ENCODE measurements at places on chromosomes 2 and 18.

DNA sequence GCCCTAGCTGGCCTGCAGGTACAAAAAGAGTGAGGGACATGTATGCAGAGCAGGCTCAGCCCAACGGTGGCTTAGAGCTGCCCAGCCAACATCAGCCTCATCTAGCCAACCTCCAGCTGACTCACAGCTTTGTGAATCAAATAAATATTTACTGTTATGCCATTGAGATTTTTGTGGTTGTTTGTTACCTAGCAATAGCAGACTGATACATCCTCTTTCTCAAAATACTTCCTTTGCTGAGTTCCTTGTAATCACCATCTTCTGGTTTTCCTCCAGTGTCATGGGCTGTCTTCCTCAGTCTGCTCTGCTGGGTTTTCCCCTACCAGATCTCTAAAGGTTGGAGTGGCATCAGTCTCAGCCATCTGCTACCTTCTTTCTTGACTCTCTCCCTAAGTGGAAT, 126.6 kb upstream of the SLC1A4 start:
- no peak for DNase-seq

GRCh38 chr18:44871771-44872170, 191.1 kb downstream of the SETBP1 start:
- no peak for DNase-seq

GRCh38 chr2:61715506-61715905, 138.4 kb downstream of the FAM161A start:
- no peak for DNase-seq

- no peak for DNase-seq
Measured at GRCh38 chr2:169189132-169189531, 119.8 kb downstream of the DHRS9 start.

DNA sequence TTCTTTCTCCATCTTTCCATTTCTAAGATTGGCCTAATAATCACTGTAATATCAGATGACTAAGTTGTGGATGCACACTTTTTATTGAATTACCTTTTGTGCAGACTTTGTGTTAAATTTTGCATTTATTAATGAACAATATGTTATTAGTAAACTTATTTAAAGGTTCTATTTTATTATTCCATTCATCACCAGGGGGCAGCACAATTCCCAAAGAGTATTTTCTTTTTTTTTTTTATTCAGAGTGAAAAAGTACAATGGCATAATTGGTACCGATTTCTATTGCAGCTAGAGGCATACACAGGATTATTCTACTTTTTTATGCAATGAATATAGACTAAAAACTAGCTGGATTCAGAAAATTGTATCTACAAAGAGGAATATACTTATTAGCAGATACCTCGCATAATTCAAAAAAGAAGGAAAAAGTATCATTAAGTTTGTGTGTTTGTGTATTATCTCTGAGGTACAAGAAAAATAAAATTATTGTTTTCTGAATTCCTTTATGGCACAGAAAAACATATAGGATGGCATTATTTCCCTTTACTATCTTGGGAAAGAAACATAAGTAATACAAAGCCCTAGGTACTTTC, 390.6 kb downstream of the ERBB4 start:
- DNase-seq: peak; percentile 18

DNA sequence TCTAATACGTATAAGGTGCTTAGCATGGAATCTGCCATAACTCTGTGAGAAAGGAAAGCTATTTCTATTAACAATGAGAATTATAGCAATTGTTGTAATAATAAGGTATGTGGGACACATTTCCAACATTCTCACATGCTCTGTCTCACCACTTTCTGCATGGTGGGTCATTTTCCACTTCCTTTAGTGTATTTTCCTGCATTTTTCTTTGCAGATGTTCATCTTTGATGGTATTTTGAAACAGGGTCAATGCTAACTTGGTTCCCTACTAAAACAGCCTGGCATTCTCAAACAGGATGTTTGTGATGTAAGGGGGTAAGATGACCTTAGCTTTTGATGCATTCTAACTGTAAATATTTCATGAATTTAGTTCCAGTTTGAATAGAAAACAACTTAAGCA, 54.7 kb downstream of the MYO1B start:
- no peak for DNase-seq

DNA sequence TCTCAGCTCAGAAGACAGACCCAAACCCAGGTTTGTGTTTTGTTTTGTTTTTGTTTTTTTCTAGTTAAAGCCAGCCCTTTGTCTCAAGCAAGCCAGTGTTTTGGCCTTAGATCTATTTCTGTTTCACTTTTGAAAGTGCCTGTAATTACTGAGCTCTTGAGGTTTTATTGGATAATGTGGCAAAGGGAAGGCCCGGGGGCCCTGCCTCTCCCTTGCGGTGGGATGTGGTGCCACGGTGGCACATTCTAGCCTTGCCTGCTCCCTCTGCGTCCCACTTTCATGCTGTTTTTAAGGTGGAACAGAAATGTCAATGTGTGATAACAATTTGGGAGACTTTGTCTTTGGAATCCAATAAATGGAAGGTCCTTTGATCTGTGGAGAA, 2.5 kb downstream of the HPCAL1 start:
- DNase-seq: no peak

GRCh38 chr2:39772086-39772811, 6.8 kb downstream of the THUMPD2 start:
- no peak for DNase-seq

GRCh38 chr18:2511451-2511850, 59.9 kb downstream of the METTL4 start:
- no peak for DNase-seq

- DNase-seq: peak; percentile 48
Measured at GRCh38 chr2:28606986-28607441, 111.2 kb downstream of the PLB1 start.

DNA sequence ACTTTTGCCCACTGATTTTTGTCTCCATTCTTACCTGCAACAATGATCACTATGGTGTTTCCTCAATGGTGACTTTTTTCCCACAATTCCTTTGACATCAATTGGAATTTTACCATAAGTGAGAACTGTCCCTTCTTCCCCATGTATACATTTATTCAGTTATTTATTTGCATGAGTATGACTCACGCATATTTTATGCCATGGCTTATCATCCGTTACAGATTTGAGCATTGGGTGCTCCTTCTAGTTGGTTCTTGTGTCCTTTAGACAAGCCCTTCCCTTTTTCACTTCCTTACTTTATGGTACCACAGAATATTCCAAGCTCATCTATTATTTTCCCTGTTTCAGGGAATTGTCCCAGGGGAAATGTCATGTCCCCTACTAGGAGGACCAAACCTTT, 7.6 kb downstream of the COX5B start:
- DNase-seq: no peak

GRCh38 chr18:12657684-12658425, at the start of gene SPIRE1:
TSS of gene SPIRE1 (minus strand) at chr18:12658107. CDS start at chr18:12657866, 241 bp downstream.
- peak; percentile 85 for DNase-seq

DNA sequence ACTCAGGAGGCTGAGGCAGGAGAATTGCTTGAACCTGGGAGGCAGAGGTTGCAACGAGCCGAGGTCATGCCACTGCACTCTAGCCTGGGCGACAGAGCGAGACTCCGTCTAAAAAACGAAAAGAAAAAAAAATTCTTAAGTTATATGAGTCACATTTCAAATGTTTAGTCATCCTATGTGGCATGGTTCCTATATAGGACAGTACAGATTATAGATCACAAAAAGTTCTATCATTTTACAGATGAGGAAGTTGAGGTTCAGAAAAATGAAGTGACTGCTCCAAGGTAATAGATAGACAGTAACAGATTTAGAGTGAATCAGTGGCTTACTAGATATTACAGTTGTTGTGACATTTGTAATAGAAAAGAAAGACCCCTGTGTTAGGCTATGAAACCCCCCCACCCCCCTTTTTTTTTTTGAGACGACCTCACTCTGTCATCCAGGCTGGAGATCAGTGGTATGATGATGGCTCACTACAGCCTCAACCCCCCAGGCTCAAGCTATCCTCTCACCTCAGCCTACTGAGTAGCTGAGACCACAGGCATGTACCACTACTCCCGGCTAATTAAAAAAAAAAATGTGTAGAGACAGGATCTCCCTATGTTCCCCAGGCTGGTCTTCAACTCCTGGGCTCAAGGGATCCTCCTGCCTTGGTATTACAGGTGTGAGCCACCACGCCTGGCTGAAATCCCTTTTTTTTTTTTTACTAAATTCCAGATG, 22.7 kb downstream of the PTPN4 start:
- no peak for DNase-seq

DNA sequence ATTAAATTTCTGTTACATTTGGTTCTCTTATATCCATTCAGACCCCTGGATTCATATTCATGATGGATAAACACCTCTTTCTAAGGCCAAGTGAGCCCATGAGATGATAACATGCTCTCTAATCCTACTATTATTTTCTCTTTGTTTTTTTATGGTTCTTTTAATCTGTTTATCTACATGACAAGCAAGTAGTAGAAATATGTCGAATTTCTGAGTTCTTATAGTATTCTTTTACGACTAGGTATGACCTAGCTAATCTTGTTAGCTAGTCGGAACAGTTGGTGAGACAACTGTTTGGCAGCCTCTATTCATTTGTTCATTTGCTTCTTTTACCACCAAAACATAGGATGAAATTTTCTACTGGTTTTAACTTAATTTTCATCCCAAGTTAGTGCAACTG, 98.1 kb upstream of the SCG2 start:
- DNase-seq: no peak

GRCh38 chr2:72238311-72238710, 90.6 kb upstream of the CYP26B1 start:
- no peak for DNase-seq

DNA sequence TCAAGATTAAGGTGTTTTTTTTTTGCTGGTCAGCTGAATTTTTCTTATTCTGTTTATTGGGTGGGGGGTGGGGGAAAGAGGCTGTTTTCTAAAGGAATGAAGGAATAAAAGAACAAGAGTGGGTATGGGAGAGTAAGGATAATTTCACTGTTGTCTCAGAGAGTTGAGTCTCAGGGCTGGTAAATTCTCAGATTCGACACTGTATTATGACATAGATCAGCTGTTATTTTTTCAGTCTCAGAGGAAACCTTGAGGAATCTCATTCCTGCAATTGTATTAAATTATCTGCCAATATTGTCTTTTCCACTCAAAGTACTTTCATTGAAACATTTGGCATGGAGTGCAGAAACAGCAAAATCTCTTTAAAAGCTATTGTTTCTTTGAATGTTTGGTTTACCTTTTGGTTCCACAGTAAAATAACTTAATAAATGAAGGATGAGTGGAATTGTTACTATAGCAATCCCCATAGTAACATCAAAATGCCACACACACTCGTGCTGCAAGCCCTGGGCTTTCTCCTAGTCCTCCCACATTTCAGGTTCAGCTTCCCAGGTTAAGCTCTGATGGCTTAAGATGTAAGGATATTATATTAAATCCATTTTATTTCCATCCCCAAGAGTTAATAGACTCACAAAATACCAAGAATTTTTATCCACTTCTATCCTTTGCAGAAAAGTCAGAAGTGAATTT, 478.7 kb upstream of the TCF4 start:
- no peak for DNase-seq

- no peak for DNase-seq
Measured at GRCh38 chr2:218329027-218329825, 27.4 kb upstream of the CATIP start.

GRCh38 chr18:62045316-62045715, 141.5 kb downstream of the PIGN start:
- DNase-seq: no peak

- no peak for DNase-seq
Measured at GRCh38 chr2:26615860-26616705, 25.1 kb downstream of the CIB4 start.

DNA sequence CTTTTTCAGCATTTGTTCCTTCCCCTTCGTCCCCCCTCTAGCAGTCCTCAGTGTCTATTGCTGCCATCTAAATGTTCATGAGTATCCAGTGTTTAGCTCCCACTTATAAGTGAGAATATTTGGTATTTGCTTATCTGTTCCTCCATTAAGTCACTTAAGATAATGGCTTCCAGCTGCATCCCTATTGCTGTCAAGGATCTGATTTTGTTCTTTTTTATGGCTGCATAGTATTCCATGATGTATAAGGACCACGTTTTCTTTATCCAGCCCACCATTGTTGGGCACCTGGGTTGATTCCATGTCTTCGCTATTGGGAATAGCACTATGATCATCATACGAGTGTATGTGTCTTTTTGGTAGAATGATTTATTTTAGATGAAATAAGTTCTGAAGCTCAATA, 166.9 kb upstream of the NCK2 start:
- no peak for DNase-seq

DNA sequence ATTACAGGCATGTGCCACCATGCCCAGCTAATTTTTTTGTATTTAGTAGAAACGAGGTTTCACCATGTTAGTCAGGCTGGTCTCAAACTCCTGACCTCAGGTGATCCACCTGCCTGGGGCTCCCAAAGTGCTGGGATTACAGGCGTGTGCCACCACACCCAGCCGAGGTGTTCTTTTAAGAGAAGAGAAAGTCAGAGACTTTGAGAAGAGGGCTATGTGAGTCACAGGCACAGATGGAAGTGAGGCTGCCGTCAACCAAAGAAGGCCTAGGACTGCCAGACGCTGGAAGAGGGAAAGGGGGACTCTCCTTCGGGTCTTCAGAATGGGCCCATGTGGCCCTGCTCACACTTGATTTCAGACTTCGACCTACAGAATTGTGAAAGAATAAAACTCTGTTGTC, 67.2 kb upstream of the SH3BP4 start:
- DNase-seq: no peak

- no peak for DNase-seq
Measured at GRCh38 chr18:60391571-60392226, 19.1 kb upstream of the MC4R start.

- DNase-seq: no peak
Measured at GRCh38 chr2:37775908-37776250, 104.4 kb upstream of the CDC42EP3 start.

DNA sequence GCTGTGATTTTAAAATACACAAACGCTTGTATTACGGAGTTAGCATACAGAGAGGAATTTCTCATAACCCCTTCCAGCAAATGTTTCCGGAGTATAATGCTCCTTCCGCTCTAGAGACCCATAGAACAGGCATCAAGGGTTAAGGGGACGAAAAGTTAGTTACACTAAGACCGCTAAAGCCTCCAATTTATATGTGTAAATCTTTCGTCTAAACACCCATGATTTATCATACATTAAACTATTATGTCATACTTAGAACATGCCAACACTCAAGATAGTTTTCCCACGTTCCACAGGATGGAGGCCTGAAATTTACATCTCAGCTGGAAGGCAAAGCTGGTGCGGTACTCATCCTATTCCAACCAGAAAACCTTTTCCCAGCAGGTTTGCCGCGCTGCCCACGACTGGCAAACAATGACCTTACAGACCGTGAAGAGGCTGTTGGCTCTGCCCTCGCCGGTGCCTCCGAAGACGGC, 650 bp downstream of the ORMDL1 start:
- no peak for DNase-seq

DNA sequence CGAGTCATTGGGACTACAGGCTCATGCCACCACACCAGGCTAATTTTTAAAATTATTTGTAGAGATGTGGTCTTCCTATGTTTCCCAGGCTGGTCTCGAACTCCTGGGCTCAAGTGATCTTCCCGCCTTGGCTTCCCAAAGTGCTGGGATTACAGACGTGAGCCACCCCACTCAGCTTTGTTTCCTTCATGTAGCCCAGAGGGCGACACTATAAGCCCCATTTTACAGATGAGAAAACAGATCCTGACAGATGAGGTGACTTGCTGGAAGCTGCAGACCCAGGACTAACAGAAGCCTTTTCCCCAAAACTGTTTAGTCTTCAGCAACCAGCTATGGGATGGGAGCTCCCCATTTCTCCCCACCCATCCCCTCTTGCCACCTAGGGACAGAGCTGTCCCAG, 7.2 kb upstream of the CTDSP1 start:
- no peak for DNase-seq

- no peak for DNase-seq
Measured at GRCh38 chr18:72867746-72868584, at the start of gene NETO1. TSS of gene NETO1 (minus strand) at chr18:72867987. CDS start at chr18:72867291, 696 bp downstream.

GRCh38 chr2:136137982-136138381, 20.0 kb upstream of the CXCR4 start:
- DNase-seq: no peak

- no peak for DNase-seq
Measured at GRCh38 chr2:30150786-30151185, 4.0 kb downstream of the YPEL5 start.

All from hepatocyte (in vitro differentiated cells).